ENCODE measurements at places on chromosomes 1 and 21. TPM values are rescaled to one million over a fixed set of nuclear protein-coding genes. Genes with fewer than 3 reads are reported as not detected.

- DNase-seq = no peak
These were observed 645.8 kb upstream of the USP24 start for GRCh38 chr1:55860798-55861519.

PSMB2 gene
- 92.9 TPM for total RNA-seq

GRCh38 chr1:78284354-78284753 is 206.4 kb upstream of the PTGFR start:
- DNase-seq = no peak

- no peak for DNase-seq
These were observed 31.8 kb downstream of the CLEC20A start for GRCh38 chr1:178465011-178465410.

DNA sequence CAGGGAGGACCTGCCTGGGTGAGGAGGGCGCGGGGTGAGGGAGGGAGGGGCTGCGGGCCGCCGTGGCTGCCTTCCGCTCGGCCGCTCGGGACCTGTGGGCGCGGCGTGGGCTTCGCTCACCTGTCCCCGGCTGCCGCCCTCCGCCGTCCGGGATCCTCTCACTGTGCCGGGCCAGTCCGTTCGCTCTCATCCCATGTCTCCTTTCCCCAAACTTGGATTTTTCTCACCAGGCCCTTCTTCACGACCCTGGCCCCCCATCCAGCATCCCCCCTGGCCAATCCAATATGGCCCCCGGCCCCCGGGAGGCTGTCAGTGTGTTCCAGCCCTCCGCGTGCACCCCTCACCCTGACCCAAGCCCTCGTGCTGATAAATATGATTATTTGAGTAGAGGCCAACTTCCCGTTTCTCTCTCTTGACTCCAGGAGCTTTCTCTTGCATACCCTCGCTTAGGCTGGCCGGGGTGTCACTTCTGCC is 362 bp downstream of the ZBTB48 start:
- no peak for DNase-seq

GRCh38 chr1:244102046-244102445 is 51.0 kb downstream of the ZBTB18 start:
- DNase-seq = no peak
